NCI-H1092 (cell line): ENCODE measurements at places on chromosomes 4 and X.

GRCh38 chrX:77814210-77814609 lies 28.2 kb upstream of the ATRX start:
- DNase-seq = no peak

- no peak for DNase-seq
Observed at GRCh38 chrX:3717742-3718420, 4.4 kb upstream of the PRKX start.

GRCh38 chr4:78749258-78749971 lies 26.7 kb upstream of the BMP2K start:
- DNase-seq = no peak

- no peak for DNase-seq
Observed at GRCh38 chr4:164648849-164649212, 105.1 kb upstream of the SMIM31 start.

DNA sequence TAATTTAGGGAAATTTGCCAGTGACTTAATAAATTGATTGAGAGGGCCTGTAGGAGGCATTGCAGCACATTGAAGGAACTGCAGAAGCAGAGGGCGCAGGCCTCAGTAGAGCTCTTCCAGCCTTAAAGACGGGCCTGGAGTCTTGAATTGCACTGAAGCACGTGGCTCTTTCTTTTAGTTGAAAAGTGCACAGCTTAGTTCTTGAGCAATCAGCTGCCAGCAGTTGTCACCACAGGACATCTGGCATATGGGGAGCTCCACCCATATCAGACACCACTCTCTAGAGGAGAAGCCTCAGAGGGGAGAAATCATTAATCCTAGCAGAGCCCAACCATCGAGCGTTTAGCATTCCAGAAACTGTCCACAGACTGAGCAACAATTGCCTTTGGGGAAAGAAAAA lies 16.0 kb upstream of the FGF16 start:
- no peak for DNase-seq

DNA sequence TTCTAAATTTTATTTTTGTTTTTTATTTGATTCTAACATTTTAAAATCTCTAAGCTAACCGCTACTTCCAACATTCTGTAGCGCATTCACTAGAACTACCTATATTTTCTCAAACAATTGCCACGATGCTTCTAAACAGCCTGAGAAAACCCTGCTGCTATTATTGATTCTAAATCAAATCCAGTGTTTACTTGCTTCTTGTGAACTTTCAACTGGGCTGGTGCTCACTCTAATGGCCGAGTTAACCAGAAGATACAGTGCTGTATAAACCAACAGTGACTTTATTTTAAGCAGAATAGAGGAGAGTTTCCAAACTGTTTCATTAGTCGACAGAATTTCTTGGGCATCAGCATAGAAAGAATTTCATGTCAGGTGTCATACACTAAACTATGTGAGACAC lies 110.3 kb downstream of the DLG3 start:
- DNase-seq = no peak
